ENCODE measurements at places on chromosomes 3 and 15. TPM values are rescaled to one million over a fixed set of nuclear protein-coding genes. Genes with fewer than 3 reads are reported as not detected.
A peak's percentile ranks its signal among the peaks of the same experiment; 100 is the strongest.

DNA sequence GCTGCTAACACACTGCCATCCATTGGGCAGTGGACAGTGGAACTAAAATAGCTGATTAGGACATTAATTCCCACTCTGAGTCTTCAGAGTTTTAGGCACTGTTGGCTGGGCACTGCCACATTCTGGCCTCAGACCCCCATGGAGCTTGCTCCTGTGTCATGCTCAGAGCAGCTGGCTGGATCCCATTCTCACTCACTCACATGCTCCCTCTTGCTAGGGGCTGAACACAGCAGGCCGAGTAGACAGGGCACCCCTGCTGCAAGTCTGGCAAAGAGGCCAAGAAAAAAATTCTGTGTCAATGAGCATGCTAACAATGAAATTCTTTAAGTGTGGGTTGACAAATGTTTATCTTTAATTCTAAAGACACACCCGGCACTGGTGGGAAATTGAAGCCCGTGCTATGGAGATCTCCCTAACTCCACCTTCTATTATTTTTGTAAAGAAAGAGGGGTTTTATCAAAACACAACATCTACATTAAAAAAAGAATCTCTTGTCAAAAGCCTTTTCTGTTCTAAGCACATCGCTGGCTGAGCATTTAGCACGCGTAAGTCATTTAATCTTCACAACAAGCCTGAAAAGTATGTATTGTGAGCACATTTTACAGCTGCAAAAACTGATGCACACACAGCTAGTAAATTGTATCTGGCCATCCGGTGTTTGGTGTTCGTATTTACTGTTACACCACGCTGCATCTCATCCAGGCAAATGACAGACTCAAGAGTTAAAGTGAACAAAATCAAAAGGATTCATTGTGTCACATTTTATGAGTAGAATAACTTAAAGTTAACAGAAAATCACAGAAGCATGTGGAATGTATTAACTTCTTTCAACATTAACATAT, 362.1 kb downstream of the PLOD2 start:
- no peak for DNase-seq

GRCh38 chr3:24088782-24089181, 143.7 kb downstream of the NR1D2 start:
- DNase-seq = no peak

- no peak for DNase-seq
These were observed 130.3 kb upstream of the CDIN1 start for GRCh38 chr15:36449084-36449661.

GRCh38 chr3:73529308-73530021, 95.3 kb downstream of the PDZRN3 start:
- no peak for DNase-seq

- no peak for DNase-seq
These were observed 94.1 kb downstream of the PLSCR2 start for GRCh38 chr3:146375219-146375618.

DNA sequence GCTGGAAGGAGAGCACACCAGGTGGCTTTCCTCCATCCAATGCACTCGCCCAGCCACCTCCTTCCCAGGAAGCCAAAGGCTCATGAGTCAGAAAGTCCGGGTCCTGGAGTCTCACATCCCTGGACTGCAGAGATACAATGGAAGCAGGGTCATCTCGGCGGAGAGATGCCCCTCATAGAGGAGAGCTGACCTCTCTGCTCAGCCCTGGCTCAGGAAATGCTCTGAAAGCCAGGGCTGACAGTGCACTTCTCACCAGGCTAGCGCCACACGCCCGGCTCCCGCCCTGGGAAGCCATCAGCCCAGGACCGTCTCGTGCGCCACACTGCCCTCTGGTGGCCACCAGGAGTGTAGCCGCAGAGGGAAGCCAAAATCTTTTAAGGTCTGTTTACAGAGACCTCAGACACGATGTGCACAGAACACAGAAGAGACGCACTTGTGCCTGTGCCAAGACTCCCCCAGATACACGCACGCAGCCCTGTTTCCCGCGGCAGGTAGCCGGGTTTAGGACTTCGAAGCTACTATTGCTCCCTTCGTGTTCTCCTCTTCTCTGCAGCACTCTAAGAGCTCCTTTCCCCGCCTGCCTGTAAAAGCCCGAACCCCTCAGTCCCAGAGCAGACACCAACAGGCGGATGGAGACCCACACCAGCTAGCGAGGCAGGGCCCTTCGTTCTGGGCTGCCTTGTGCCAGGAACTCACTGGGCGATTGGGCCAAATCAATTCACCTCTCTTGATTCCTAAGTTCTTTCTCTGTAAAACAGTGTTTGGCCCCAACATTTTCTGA, 9.7 kb downstream of the NTRK3 start:
- DNase-seq = peak; percentile 73

- no peak for DNase-seq
These were observed 110.7 kb upstream of the CDIN1 start for GRCh38 chr15:36468746-36469145.

DNA sequence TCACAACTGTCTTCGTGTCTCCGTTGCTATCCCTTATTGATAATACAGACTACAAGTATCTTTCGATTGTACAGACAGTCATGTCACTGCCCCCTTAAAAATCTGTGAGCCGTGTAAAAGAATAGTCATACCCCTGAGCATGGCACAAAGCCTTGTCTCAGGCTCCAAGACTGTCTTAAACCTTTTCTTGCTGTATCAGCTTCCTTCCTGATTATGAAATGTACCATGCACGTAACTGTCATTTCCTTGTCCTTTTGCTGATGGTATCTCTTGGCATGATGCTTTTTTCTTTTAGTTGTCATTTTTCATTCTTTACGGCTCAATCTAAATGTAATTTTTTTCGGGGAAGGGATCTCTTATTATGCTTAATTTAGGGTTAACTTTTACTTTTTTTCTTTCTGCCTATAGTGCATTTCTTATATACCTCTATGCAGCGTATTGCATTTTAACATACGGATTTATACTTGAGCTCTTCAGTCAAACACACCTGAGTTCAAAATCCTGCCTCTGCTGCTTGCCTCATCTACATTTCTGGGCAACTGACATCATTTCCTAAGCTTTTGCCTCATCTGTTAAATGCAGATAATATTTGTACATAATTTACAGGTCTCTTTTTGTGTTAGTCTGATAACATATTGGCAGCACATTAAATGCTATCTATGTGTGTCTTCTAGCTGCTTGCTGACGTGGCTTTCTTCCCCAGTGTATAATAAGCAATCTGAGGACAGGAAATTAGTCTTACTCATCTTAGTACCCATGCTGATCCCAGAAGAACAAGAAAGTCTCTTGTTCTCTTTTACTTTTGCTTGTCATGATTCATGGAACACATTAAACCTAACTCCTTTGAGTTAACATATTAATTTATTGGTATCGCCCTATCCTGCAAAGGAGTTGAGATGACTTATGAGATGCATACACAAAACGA, 57.3 kb downstream of the ROBO2 start:
- DNase-seq = no peak

GRCh38 chr15:99440551-99441443, 125.0 kb upstream of the MEF2A start:
- no peak for DNase-seq

DNA sequence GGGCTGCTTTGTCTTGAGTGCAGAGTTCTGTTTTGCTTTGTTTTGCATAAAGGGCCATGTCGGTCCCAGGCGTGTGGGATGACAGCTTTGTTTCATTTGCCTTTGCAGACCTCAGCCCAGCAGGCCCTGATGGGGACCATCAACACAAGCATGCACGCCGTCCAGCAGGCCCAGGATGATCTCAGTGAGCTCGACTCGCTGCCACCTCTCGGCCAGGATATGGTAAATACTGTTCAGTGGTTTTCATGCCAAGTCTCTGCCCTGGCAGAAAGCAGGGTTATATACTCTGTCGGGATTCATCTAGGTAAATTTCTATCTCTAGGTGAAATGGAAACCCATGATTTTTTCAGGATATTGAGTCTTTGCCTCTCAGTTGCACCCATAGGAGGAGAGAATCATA, 343.9 kb upstream of the TPM1 start:
- no peak for DNase-seq

GRCh38 chr3:105040026-105040622, 326.6 kb upstream of the ALCAM start:
- DNase-seq = no peak

DNA sequence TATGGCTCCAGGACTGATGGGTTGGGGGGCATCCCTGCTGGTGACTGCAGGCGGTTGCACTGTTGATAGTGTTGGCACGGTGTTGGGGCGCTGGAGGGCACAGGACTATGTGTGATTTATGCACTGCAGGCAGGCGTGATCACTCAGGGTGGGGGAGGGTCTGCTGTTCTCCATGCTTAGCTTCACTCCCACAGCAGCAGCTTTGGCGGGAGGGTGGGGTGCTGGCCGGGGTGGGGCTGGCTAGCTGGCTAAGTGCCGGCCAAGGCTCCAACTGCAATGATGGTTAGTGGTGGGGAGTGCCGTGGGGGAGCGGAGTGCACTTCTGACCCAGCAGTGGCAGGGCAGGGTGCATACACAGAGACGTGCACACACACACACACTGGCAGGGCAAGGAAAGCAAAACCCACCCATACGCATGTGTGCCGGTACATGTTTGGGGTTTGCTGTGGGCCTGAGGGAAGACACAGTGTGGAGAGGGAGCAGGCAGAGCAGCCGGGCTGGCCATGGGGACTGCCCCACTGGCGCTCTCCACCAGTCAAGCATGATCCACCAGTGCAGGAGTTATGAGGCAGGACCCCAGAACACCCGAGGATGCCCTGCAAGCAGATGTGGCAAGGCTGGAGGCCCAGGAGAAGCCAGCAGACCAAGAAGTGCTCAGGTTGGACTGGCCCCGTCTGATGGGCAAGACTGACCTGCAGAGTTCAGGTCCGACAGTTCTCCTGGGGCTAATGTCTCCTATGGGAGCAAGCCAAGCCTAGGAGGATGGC, 16.5 kb upstream of the FGF7 start:
- no peak for DNase-seq

- no peak for DNase-seq
These were observed 24.5 kb downstream of the DRD3 start for GRCh38 chr3:114154321-114154821.

DNA sequence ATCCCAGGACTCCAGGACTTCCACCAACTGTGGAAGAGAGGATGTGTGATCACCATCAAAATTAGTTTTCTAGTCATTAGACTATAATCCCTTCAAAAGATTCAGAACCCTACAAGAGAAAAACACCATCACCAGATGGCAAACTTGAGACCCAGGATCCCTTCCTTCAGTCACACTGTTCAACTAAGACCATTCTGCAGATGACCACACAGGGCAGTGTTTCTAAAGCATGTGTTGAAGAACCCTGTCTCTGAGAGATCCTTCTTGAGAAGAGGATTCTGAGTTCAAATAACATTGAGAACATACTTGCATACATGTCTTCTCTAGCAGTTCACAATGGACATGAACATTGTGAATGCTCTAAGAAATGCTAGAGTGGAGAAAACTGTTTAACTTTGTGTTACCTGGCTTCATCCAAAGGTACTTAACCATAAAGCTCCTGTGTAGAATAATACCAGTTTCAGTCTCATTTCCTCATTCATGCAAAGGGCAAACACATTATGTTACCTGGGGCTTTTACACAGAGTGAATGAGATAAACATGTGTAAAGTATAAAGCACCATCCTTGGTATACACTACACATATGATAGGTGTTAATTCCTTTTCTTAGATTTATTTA, 2.4 kb upstream of the ADGRG7 start:
- no peak for DNase-seq

DNA sequence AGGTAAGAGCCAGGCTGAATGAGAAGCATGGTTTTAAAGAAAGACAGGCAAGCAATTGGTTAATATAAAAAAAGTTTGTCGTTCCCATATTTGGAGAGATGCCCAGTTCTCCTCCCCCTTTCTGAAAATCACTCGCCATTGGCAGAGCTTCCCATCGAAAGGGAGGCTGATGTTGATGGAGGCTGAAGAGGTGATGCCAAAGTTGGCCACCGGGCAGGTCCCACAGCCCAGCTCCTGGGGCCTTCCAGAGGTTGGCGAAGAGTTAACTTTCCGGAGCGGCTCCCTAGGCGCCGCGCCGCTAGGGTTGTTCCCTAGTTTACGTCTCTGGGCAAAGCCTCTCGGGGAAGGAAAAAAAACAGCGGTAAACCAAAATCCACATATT, 793 bp downstream of the PCOLCE2 start:
- no peak for DNase-seq

- no peak for DNase-seq
These were observed 625.2 kb upstream of the GBE1 start for GRCh38 chr3:82386647-82387046.

DNA sequence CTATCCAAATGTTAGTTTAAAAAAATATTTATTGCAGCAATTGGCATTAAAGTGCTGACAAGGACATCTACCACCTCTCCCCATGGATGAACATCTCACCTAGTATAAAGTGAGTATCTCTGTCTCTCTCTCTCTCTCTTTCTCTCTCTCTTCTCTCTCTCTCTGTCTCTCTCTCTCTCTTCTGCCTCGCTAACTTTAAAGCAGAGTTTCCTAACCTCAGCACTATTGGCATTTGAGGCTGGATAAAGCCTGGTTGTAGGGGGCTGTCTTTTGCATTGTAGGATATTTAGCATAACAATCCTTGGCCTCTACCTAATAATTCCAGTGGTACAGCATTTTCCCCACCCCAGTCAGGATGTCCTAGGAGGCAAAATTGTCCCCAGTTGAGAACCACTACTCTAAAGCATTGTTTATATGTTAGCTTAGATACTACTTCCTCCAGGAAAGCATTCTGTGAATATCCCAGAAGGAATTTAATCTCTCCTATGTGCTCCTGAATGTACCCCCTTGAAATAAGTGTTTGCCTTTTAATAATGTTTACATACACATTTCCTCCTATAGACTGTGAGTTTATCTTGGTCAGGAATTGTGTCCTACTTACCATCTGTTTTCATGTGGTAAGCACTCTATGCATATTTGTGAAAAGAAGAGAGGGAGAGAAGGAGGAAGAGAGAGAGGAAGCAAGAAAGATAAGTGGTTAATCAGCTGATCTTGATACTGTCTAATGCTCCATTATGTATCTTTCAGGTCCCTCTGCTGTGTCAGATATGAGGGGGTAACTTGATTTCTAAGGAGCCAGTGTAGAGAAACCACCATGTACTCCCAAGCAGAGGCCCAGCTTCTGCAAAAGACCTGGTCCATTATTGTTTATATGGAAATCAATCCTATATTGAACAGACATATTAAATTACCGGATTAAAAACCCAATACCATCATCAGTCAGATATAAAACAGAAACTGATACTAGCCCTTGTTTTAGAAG, 346.6 kb downstream of the RBMS3 start:
- DNase-seq = no peak

- DNase-seq = peak; percentile 31
These were observed 1028.6 kb downstream of the OTOL1 start for GRCh38 chr3:162525066-162525742.

GRCh38 chr3:39358333-39358732, 24.8 kb upstream of the SLC25A38 start:
- no peak for DNase-seq

- no peak for DNase-seq
These were observed 116.2 kb upstream of the LRRFIP2 start for GRCh38 chr3:37290551-37290950.

The MFAP1 gene
- total RNA-seq = 25.6 TPM

The KCNAB1 gene
- 1.6 TPM for total RNA-seq

The ZDHHC3 gene
- total RNA-seq = 72.4 TPM

The IL16 gene
- 16.5 TPM for total RNA-seq

The GTF2E1 gene
- total RNA-seq = 12.5 TPM

The TTLL13 gene
- total RNA-seq = 0.32 TPM

The BNIP2 gene
- total RNA-seq = 51.1 TPM

The IL5RA gene
- 0.60 TPM for total RNA-seq

The MAP1A gene
- total RNA-seq = 22.5 TPM

The SH3BP5 gene
- 60.4 TPM for total RNA-seq

The CCDC54 gene
- total RNA-seq = not detected

The NUTM1 gene
- not detected for total RNA-seq

The WDR76 gene
- total RNA-seq = 3.0 TPM

The CLRN1 gene
- total RNA-seq = not detected

The GOLGA8J gene
- total RNA-seq = not detected

The GUCA1C gene
- total RNA-seq = not detected

The ITPR1 gene
- 90.5 TPM for total RNA-seq

The MOBP gene
- 0.14 TPM for total RNA-seq

Measured in mucosa of gallbladder (tissue), 1 donor.